ENCODE measurements at places on chromosomes 3 and 15.

GRCh38 chr3:38549486-38549885 lies 53.3 kb downstream of the EXOG start:
- no peak for DNase-seq

DNA sequence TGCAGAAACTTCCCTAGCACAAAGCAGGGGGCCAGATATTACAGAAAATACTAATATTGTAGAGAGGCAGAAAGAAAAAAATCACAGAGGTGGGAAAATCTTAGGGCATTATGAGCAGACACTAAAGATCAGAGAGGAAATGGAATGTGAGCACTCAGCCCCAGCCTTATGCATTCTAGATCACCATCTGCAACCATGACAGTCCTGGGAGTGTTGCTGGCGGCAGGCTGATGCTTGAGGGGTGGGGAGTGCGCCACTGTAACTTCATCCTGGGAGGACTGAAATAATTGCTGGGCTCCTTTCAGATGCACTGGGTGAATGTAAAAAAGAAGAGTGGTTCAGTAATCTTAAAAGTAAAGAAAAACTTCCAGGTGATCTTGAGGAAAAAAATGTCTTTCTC lies 427.6 kb upstream of the SEMA6D start:
- no peak for DNase-seq

GRCh38 chr15:60392601-60392985 lies 5.2 kb downstream of the ANXA2 start:
- DNase-seq, result no peak

DNA sequence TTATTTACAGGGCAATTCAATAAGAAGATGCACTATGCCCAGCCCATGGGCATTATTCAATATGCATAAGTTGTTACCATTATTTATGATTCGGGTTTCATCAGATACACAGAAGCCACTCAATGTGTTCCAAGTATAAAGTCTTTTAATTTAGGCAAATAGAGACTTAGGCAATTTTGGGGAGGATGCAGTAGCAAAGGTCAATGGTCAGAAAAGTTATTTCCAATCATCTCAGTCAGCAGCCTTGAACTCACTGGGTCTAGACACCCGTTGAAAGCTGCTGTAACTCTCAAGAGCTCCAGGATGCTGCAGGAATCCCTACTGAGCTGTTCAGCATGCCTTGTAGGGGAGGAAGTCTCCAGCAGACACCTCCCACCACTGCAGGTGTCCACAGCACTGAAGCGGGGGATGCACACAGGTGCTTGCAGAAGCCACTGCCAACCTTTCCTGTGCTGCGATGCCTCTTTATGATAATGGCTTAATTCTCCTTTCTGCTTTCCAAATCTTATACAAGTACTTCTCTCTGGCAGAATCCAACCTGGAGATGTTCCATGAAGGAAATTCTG lies 155.0 kb upstream of the SUCLG2 start:
- DNase-seq, result no peak

DNA sequence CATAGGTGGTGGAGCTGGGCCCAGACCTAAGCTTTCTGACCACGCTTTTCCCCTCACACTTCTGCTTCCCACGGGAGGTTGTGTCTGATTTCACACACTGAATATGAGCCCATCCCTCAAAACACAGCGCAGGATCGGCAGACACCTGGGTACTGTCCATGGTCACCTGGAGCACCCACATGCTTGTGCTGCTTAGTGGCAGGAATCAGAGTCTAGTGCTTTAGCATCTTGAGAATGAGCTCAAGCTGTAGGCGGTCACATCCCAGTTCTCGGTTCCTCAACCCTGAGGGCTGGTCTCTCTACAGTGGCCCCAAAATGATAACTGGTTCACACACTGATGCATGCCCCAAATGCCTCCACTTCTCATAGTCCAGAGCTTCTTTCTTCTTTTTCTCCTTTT lies 111.0 kb downstream of the SEMA5B start:
- DNase-seq, result no peak

GRCh38 chr15:33119273-33119672 lies 75.2 kb downstream of the FMN1 start:
- no peak for DNase-seq

DNA sequence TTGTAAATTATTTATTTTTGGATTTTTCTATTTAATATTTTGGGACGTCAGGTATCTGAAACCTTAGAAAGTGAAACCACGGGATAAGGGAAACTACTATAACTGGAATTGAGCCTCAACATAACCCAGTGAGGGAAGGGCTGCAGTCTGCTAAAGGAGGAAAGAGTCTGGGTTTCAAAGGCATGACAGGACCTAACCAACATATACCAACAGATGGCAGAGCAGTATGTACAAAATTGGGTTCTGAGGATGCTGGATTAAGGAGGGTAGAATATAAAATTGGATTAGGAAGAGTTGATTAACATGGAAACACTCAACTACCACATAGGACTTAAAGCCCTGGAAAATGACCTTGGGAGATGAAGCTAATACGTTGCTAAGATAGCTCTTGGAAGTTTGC lies 603.5 kb downstream of the MECOM start:
- DNase-seq, result no peak

Data from head of caudate nucleus (tissue), 42 donors.